ENCODE measurements at places on chromosomes 2 and 18.

GRCh38 chr2:191056228-191056627 is 42.3 kb upstream of the STAT1 start:
- DNase-seq = no peak

GRCh38 chr2:57444752-57445430 is 601.7 kb upstream of the VRK2 start:
- peak; percentile 10 for DNase-seq

GRCh38 chr18:21700528-21701075 is 4.0 kb downstream of the ABHD3 start:
- no peak for DNase-seq

DNA sequence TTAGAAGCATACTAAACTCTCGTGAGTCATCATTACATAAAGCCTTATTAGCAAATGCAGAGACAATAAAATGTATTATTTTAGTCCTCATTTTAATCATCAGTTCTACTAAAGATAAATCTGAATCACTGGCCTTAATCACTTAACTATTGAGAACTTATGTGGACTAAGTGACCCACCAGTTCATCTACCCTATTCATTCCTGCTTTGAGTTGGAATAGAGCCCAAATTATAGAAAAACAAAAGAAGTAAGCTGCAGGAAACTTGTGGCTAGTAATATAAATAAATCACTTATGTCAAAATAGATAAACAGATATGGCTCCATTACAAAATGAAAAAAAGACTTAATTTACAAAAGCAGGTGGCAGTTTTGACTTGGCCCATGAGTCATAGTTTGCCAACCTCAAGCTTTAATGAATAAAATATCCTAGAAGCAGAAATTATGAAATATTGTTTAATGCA is 851.8 kb upstream of the CRIM1 start:
- no peak for DNase-seq

- DNase-seq = no peak
These were observed 153.4 kb upstream of the SKOR2 start for GRCh38 chr18:47404845-47405244.

DNA sequence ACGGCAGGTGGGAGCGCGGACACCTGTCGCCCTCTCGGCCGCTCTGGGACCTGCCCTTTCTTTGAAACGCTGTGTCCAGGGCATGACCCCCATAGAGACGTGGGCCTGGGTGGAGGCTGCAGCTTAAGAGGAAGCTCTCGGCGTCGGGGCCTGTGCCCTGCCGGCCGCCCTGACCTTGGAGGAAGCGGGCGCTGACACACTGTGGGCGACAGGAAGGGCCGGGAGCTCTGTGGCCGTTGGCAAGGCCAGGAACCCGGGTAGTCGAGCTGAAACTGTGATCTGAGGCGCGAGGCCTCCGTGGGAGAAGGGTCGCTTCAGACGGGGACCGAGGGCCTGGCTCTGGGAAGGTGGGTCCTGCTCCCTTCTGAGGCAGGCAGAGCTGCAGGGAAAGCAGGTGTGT is 28.2 kb downstream of the KCNG2 start:
- DNase-seq = no peak

DNA sequence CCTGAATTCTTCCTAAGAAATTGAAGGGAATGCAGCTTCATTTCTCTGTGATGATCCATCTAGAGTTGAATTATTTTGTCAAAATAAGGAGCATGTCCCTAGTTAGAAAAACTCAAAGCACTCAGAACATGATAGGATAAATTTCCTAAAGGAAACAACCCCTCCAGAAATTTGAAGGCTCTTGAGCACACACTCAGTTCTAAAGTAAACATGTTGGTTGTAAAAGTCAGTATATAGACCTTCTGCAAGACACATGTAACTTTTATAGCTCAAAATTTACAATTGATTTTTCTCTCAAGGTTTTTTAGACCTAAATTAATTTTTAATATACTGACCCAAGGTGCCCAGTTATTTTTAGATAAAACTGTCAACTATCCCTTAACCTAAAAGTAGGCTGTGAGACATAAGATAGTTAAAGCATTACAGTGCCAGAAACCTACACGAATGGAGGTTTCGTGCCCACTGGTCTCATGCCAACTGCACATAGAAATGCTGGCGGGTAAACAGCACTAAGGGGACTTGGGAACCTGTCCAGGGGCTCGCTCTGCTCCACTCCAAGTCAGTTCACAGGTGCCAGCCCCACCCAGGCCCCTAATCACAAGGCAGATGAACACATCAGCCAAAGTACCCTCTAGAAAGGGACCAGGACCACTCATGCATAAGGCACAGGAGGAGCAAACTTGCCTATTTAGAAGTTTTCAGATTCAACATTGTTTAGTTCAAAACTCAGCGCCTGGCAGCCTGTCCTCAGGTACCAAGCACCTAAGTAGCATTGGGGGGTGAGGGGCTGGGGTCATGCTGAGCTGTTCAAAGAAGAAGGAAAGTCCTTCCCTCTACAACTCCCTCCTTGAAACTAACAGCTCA is 106.5 kb downstream of the SMC6 start:
- no peak for DNase-seq

DNA sequence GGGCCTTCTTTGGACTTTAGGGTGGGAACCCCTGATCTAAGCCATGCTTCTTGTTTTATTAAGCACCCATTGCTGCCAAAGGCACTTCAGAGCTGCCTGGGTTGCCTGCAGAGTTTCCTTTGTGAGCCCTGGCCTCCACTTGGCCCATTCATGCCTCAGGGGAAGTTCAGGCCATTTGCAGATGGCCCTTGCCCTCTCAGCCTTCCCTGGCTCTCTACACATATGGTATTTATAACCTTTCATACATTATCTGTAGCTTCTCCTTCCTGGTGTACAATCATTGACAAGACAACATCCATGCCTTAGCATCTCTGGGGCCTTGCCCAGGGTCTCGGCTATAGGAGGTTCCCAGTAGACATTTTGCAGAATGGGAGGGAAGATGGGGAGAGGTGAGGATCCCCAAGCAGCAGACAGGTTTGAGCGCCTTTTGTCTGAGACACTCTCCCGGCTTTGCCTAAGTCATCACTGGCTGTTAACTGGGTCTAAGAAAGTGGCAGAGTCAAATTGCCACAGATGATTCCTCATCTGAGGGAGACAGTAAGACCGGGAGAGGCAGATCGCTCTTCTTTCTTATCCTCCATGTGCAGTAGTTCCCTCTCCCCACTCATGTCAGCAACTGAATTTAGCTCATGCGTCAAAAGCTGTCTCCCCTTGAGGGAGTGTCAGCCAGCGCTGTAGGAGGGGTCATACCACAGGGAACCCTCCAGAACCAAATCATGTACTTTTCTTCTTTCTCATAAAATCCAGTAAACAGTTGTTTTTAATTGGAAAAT is 2.7 kb downstream of the EHD3 start:
- no peak for DNase-seq

DNA sequence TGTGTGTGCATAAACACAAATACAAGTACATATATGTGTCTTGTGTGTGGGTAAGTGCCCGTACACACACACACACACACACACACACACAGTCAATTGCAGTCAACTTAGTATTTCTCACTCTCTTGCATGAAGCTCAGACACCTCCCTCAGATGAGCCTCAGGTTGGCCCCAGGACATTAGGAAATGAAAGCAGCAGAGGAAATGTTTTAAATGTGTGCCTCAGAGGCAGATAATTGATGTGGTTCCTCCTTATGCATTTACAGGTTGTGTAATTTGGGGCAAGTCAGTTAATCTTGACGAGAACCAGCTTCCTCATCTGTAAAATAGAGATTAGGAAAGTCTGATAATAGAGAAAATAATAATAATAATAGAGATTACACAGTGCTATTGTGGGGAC is 814.0 kb upstream of the ID2 start:
- DNase-seq = no peak

DNA sequence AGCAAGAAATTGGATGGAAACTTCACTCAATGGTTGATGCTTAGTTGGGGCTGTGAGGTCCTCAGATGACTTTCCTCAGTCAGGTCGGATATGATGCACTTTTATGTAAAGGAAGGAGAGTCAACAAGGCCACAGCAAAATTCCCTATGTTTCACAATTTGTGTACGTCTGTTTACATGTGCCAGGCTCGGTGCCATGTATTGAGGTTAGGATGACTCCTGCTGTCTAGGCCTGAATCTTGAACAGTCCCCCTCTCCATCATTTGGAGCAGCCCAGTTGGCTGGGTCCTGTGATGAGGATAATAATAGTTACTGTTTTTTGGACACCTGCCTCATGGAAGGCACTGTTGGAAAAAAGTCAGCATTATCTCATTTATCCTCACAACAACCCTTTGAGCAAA is 43.1 kb downstream of the VSNL1 start:
- DNase-seq = no peak

DNA sequence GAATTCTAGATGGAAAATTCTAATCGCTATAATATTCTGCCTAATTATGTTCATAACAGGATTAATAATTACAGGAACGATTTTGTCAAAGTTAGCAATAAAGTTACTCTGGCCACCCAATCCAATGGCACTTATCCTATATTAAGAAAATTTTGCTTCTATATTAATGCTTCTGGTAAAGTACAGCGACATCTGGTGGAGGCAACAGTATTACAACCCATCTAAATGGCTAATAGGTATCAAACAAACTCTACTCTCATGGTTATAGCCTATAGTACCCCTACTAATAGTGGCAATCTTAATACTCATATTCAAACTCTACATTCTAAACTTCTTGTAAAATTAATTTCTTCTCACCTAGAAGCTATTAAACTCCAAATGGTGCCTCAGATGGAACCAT is 1084.7 kb upstream of the LRRTM1 start:
- no peak for DNase-seq

DNA sequence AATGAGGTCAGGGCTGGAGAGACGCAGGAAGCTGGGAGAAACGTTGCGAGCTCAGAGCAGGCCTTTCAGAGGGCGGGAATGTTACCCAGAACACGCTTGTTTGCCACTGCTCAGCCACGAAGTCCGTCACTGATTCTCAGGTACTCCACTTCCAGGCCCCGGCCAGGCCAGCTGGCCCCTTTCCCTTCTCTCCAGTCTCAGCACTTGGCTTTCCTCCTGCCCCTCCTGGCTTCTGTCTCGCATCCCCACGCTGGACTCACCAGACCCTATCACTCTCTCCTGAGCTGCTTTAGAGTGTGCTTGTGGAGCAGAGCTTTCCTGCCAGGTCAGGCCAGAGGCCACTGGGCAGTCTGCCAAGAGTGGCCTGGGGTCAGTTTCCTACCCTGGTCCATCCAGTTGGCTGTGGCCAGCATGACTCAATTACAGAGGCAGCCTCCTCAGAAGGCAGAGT is 151.4 kb downstream of the TWIST2 start:
- no peak for DNase-seq

GRCh38 chr2:20207051-20207450 is 17.9 kb downstream of the SDC1 start:
- no peak for DNase-seq

DNA sequence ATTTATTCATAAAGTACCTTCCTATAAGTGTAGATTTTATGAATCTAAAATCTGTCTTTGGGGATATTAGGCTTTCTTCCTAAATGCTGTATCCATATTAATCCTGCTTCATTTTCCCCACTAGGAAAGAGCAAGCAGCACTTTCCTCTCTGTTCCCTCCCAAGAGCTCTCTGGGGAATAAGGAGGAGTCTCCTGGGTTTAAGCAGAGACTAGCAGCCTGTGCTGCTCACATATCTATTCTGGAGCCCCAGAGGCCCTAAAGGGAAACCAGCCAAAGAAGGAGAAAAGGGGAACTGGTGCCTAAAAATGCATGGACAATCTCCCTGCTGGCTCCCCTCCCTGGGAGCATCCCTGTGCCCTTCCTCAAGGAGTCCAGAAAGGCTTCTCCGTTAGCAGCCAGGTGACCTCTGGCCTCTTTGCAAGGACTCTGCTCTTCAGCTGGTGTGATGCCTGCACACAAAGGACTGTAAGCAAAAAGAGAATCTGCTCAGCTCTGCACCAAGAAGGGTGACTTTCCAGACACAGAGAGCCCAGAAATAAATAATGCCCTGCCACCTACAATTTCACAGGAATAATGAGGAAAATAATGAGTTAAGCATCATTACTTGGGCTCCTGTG is 270.6 kb downstream of the SS18 start:
- no peak for DNase-seq

- no peak for DNase-seq
These were observed 69.2 kb downstream of the EDAR start for GRCh38 chr2:108919571-108920373.

DNA sequence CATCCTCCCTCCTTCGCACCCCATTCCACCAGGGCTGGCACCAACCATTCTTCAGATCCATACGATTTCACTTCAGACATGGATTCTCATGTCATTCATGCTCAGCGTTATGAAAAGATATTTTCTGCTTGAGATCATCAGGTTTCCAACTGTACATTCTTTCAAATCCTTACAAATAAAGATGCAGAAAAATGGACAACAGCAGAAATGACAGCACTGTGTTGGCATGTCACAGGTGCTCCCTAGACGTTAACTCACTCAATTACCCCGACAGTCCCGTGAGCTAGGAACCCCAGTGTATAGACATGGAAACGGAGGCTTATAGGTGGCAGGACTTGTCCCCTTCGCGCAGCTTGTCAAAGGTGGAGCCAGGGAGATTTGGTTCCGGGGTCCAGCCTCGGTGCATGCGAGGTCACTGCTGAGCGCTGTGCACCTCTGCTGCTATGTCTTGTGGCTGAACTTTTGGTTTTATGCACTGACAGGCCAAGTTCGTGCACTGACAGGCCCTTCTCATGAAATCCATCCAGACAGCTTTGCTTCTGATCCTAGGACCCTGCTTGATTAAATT is 17.7 kb downstream of the FHL2 start:
- no peak for DNase-seq

- no peak for DNase-seq
These were observed 649.4 kb upstream of the ZEB2 start for GRCh38 chr2:145169285-145169684.

DNA sequence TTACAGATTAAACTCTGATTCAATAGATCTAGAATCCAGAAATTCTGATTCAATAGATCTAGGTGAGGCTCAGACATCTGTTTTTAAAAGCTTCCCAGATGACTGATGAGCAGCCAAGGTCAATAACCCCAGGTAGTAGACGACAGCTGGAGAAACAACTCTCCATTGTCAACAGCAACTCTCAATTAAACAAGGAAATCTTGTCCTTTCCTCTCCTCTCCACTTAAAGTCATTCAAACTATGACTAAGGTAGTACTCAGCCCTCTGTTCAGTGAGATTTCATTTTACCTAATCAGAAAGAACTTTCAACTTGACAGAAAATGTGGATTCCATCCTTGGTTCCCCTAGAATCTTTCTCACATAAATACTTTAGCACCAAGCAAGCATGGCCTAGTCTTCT is 94.6 kb upstream of the SCG2 start:
- peak; percentile 23 for DNase-seq

DNA sequence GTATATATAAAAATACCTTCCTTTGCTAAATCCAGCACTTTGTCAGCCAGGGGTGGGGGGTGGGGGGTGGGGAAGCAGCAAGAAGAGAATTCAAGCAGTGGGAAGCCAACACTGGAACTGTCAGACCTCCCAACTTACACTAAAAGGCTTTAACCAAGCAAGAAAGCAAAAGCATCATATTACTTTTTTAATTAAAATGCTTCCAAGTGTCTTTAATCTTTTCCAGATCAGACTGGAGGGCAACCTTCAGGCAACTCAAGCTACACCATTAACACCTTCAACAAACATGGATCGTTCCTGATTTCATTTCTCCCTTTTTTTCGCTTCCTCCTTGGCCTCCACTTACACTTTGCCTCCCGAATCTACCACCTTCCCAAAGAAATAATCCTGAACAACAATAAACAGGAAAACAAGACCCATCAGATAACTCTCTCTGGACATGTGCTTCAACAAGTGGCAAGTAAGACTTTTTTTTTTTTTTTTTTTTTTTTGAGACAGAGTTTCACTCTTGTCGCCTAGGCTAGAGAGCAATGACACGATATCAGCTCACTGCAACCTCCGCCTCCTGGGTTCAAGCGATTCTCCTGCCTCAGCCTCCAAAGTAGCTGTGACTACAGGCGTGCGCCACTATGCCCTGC is 35.5 kb downstream of the ZNF521 start:
- no peak for DNase-seq

Measured in HFFc6 (cell line).